Colonic mucosa (tissue), 4 donors: ENCODE measurements at places on chromosomes 11 and 22. TPM values are rescaled to one million over a fixed set of nuclear protein-coding genes. Genes with fewer than 3 reads are reported as not detected.
A peak's percentile ranks its signal among the peaks of the same experiment; 100 is the strongest.

The PARVG gene
- 4.1 TPM for total RNA-seq

DNA sequence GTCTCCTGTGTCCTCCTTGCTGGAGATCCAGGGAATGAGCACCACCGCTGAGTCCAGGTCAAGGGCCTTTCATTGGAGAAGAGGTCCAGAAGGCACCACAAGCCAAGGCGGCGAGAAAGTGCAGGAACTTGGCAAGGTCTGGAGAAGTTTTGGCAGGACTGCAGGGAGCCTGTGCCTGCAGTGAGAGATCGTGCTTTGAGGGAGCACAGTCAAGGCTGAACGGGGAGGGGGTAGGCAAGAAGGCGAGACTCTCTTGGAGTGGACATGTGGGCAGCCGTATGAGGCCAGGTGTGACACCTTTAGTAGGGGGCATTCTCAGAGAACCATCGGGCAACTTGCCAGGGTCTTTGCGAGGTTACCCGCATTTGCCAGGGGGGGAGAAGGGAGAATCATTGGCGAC lies 30.5 kb downstream of the LRRC10B start:
- no peak for DNase-seq
- no peak overlapping the region for H3K4me3 ChIP-seq
- H3K27ac ChIP-seq = no peak overlapping the region
- peaks cover 2% of the 10 kb centered on the region for H3K4me1 ChIP-seq

DNA sequence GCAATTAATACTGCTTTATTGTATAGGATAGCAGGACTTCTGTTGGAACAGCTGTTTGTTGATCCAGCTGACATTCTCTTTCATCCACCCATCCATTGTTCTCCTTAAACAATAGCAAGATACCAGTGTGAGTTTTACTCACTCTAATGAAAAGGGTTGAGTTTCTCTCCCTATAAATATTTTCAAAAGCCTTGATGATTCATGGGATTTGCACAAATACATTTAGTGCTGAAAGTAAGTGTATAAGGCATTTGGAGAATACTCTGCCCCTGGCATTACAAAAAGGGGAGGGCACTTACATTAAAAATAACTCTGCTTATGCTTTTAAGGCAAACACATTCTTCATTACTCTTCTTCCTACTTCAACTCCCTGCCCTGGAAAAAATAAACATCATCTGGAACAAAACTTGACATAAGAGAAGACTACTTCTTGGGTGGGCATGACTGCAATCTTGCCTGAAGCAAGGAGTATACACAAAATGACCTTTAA lies 634.9 kb downstream of the METTL15 start:
- H3K27ac ChIP-seq = no peak overlapping the region
- no peaks in the 10 kb centered on the region for H3K36me3 ChIP-seq
- no peak for DNase-seq
- H3K4me1 ChIP-seq = no peaks in the 10 kb centered on the region

DNA sequence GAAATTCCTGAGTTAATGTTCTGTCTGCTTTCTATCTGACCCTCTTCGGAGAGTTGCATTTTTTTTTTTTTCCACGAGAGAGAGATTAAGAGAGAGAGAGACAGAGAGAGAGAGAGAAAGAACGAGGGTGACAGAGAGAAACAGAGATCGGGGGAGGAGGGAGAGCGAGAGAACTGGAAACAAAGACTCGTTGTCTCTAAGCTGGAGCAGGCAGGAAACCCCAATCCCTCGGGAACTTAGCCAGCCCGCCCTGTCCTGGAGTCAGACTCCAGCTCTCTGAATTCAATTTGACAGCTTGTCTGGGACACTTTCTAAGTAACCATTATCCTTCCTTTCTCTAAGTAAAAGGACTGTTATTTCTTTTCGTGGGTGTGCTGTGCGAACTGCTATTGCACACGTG lies 76.9 kb downstream of the KCNJ1 start:
- no peaks in the 10 kb centered on the region for H3K27me3 ChIP-seq
- no peaks in the 10 kb centered on the region for H3K36me3 ChIP-seq
- H3K4me1 ChIP-seq = no peaks in the 10 kb centered on the region
- no peak overlapping the region for H3K27ac ChIP-seq

DNA sequence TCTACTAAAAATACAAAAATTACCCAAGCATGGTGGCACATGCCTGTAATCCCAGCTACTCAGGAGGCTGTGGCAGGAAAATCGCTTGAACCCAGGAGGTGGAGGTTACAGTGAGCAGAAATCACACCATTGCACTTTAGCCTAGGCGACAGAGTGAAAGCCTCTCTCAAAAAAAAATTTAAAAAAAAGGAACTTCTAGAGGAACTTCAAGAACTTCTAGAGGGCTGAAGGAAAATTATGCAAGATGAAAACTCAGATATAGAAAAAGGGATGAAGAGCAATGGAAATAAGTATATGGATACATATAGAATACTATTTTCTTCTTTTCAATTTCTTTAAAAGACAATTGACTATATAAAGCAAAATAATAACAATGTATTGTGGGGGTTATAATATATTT lies 51.2 kb upstream of the PRR5 start:
- H3K27me3 ChIP-seq = no peaks in the 10 kb centered on the region
- H3K27ac ChIP-seq = no peak overlapping the region
- no peak overlapping the region for H3K4me3 ChIP-seq
- H3K4me1 ChIP-seq = no peaks in the 10 kb centered on the region
- no peak for DNase-seq

The FAM181B gene
- 0.12 TPM for total RNA-seq

GRCh38 chr11:120912504-120912903 lies 111.4 kb upstream of the TBCEL start:
- H3K36me3 ChIP-seq = no peaks in the 10 kb centered on the region
- H3K4me3 ChIP-seq = no peak overlapping the region
- H3K27me3 ChIP-seq = no peaks in the 10 kb centered on the region

GRCh38 chr22:48695251-48695650 lies 1132.4 kb downstream of the BRD1 start:
- H3K4me3 ChIP-seq = no peak overlapping the region
- no peaks in the 10 kb centered on the region for H3K4me1 ChIP-seq
- no peak for DNase-seq
- H3K27ac ChIP-seq = no peak overlapping the region
- H3K36me3 ChIP-seq = no peaks in the 10 kb centered on the region

- H3K4me1 ChIP-seq = no peaks in the 10 kb centered on the region
- no peaks in the 10 kb centered on the region for H3K27me3 ChIP-seq
- no peak for DNase-seq
- no peak overlapping the region for H3K27ac ChIP-seq
Observed at GRCh38 chr11:91173701-91174100, 950.9 kb upstream of the CHORDC1 start.

GRCh38 chr11:66123902-66124301 lies 53.8 kb downstream of the PACS1 start:
- peaks cover 3% of the 10 kb centered on the region for H3K4me1 ChIP-seq
- DNase-seq = peak; percentile 34
- H3K27ac ChIP-seq = no peak overlapping the region

The LRP4 gene
- 23.6 TPM for total RNA-seq

DNA sequence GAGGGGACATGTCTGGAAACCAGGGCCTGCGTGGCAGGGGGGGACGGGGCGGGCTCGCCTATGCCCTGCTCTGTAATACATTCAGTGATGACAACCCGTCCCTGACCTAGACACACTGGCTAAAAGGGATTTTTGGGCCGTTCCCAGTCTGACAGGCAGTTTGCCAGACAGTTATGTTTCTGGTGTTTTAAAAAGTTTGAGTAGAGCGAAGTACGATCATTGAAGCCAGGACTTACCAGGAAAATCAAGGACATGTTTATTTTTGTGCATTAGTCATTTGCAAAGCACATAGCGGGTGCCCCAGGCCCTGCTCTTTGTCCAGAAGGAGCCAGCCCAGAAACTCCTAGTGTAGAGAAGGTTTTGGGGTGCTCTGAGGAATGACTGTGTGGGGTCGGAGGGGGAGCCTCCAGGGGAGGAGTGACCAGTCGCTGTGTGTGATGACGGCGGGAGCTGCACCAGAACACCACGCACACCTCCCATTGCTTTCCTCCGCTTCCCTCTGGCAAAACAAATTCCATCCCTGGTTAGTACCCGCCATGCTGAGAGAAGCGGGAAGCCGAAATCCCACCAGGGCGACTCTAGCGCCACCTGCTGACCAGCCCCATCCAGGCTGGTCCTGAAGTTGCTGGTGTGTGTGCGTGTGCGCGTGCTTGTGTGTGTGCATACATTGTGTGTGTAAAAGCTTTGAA lies 50.8 kb downstream of the FBLN1 start:
- no peak overlapping the region for H3K4me3 ChIP-seq
- peak overlapping the region; percentile 37 for H3K27ac ChIP-seq
- H3K4me1 ChIP-seq = no peaks in the 10 kb centered on the region
- H3K36me3 ChIP-seq = no peaks in the 10 kb centered on the region
- DNase-seq = peak; percentile 76

The CHADL gene
- 1.8 TPM for total RNA-seq

The CDON gene
- total RNA-seq = 2.3 TPM
